ENCODE measurements at places on chromosomes 13 and 19.

DNA sequence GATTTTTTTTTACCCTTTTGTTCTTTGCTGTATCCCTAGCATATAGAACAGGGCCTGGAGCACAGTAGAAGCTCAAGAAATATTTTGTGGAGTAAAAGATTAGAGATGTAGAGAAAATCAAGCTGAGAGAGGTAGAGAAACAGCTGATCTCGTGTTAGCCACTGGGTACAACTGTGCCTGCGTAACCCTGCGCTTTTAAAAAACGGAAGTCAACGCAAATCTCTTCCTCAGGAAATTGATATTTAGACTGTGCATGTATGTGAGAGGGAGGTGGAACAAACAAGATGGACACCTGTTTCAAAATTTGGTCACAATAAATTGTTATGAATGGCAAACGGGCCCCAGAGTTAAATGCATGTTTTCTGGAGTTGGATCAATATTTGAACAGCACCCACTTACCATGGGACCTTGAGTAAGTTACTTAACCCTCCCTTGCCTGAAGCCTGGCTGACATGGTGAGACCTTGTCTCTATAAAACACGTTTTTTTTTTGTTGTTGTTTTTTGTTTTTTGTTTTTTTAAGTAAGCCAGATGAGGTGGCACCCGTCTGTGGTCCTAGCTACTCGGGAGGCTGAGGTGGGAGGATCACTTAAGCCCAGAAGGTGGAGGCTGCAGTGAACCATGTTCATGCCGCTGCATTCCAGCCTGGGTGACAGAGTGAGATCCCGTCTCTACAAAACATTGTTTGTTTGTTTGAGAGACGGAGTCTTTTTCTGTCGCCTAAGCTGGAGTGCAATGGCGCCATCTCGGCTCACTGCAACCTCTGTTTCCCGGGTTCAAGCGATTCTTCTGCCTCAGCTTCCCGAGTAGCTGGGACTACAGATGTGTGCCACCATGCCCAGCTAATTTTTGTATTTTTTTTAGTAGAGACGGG, 3.3 kb upstream of the EPOR start:
- no peak for DNase-seq

- no peak for DNase-seq
Measured at GRCh38 chr13:20116213-20116612, 44.6 kb downstream of the GJA3 start.

GRCh38 chr13:59906413-59907049, 257.2 kb downstream of the DIAPH3 start:
- peak; percentile 21 for DNase-seq

- no peak for DNase-seq
Measured at GRCh38 chr19:3154957-3155736, 19.3 kb downstream of the GNA15 start.

DNA sequence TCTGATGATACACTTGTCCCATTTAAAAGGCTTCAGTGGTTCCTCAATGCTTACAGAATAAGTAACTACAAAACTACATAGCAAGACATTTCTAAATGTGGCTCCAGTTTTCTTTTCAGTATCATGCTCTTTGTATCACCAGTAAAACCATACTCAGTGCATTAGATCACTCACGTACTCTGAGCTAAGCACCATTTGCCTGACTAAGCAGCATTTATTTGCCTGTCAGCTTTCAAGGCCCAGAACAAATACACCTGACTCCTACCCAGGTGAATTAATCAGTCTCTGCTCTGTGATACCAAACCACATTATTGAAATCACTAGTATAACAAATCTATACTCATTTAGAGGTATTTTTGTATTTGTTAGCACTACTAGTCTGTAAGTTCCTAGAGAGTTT, 47.4 kb upstream of the PCDH20 start:
- DNase-seq: no peak

- no peak for DNase-seq
Measured at GRCh38 chr13:83780227-83780626, 102.0 kb downstream of the SLITRK1 start.

- DNase-seq: no peak
Measured at GRCh38 chr19:48415395-48415794, 21.9 kb downstream of the GRIN2D start.

DNA sequence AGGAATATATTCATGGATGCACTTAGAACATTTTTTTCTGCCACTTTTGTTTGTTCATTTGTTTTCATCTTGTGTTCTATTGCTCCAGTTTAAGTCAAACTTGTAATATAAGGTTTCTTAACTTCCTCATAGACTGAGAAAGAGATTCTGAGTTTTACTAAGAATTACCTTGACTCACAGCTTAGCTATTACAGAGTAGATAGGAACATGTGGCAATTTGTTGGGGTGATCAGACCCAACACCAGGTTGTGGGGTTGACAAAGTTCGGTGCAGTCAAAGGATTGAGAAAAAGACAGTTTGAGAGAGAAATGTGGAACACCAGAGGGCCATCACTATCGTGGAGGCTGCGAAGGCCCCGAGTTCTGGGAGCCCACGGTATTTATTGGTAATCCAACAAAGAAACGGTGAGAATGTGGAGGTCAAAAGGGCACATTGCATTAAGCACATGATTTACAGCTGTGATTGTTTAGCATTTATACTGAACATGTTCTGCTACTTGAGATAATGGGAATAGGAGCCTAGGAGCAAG, 2526.0 kb downstream of the PCDH9 start:
- DNase-seq: no peak

GRCh38 chr19:1767464-1767933, 14.2 kb downstream of the ONECUT3 start:
- no peak for DNase-seq
